Testis (tissue), 5 donors: ENCODE measurements at places on chromosomes 1 and 21. TPM values are rescaled to one million over a fixed set of nuclear protein-coding genes. Genes with fewer than 3 reads are reported as not detected.

OLFM3 gene
- not detected for polyA plus RNA-seq

LCE1E gene
- polyA plus RNA-seq: not detected

CFAP107 gene
- 87.9 TPM for polyA plus RNA-seq

ABCG1 gene
- 5.1 TPM for polyA plus RNA-seq

MT1HL1 gene
- polyA plus RNA-seq: not detected

RHD gene
- polyA plus RNA-seq: 0.34 TPM

TMEM52 gene
- polyA plus RNA-seq: 40.8 TPM

SPATA17 gene
- polyA plus RNA-seq: 168 TPM

KRTAP10-4 gene
- not detected for polyA plus RNA-seq
